ENCODE measurements at places on chromosomes 16 and 17.

- no peak for DNase-seq
Measured at GRCh38 chr17:1561420-1562175, 994 bp downstream of the PITPNA start.

GRCh38 chr17:3852561-3852960 lies 6.5 kb upstream of the NCBP3 start:
- DNase-seq, result no peak

DNA sequence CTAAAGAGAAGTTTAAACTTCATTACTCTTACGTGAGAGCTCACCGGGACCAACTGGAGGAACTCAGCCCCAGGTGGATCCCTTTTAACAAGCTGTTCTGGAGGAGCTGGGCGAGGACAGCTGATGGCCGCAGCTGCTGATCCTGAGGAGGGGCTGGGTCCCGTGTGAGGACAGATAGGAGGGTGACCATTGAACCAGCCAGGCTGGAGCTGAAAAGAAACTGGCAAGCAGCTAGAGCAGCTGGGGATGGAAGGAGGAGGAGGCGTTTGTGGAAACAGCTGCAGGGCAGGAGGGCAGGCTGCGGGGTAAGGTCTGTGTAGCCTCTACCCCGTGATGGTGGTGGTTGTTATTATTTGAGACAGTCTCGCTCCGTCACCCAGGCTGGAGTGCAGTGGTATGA lies 119.5 kb downstream of the AATF start:
- DNase-seq, result no peak

DNA sequence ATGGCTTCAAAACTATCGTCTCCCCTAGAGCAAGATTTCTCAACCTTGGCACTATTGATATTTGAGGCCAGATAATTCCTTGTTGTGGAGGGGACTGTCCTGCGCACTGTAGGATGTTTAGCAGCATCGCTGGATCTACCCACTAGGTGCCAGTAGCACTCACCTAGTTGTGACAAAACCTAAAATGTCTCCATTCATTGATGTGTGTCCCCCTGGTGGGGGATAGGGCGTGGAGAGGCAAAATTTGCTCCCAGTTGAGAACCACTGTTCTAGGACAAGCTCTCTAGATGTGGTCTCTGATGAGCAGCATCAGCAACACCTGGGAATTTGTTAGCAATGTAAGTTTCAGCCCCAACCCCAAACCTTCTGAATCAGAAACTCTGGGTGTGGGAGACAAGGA lies 259.0 kb downstream of the XYLT1 start:
- DNase-seq, result no peak

- DNase-seq, result no peak
Measured at GRCh38 chr17:3986939-3987335, 22.7 kb upstream of the ATP2A3 start.

- DNase-seq, result no peak
Measured at GRCh38 chr17:79798299-79799173, 1.7 kb upstream of the CBX8 start.

GRCh38 chr17:45091778-45092425 lies 30.8 kb downstream of the NMT1 start:
- no peak for DNase-seq

DNA sequence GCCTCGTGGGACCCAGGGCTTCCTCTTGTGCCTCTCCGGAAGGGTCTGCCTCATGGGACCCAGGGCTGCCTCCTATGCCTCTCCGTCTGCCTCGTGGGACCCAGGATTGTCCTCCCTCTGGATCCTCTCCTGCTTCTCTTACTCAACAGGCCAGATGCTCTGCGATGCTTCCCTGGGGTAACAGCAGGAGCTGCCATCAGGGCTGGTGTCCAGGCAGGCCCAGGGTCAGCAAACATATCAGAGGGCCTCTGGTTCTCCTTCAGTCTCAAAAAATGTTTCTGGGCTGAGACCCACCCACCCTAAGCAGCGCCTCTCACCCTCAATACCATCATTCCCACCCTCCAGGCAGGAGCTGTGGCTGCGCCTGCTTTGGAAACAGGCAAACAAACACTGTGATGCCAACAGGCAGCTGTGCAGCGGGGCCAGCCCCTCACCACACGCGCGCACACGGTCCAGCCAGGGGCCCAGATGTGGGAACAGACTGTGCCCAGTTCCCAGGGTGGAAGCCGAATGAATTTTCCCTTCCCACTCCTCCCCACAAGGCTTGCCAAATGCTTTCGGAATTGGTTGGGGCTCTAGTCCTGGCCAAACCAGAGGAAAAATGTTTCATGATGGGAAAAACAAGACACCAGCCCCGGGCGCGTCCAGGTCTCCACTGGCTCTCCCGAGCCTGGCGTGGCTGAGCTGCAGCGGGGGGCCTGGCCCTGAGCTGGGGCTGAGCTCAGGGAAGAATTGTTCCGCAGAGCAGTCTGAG lies 11.3 kb downstream of the TIMM22 start:
- no peak for DNase-seq

DNA sequence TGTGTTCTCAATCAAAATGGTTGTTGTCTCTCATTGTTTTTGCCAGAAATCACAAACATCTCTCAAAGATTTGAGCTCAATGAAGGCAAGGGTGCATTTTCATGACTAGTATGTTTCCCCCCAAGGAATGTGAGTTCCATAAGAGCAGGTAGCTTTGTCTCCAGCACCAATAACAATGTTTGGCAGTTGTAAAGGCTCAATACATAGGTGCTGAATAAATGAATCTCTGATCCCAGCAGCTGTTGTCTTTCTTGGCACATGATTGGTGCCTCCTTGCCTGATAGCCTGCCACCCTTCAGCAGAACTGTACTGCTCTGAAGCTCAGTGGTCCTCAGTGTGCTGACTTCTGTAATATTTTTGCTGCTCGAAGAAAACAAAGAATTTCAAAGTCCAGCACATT lies 103.1 kb upstream of the CDH11 start:
- DNase-seq, result no peak

GRCh38 chr17:10018461-10018891 lies 113.4 kb upstream of the RCVRN start:
- peak; percentile 63 for DNase-seq

GRCh38 chr17:1951920-1952319 lies 73.2 kb downstream of the RTN4RL1 start:
- DNase-seq, result no peak

DNA sequence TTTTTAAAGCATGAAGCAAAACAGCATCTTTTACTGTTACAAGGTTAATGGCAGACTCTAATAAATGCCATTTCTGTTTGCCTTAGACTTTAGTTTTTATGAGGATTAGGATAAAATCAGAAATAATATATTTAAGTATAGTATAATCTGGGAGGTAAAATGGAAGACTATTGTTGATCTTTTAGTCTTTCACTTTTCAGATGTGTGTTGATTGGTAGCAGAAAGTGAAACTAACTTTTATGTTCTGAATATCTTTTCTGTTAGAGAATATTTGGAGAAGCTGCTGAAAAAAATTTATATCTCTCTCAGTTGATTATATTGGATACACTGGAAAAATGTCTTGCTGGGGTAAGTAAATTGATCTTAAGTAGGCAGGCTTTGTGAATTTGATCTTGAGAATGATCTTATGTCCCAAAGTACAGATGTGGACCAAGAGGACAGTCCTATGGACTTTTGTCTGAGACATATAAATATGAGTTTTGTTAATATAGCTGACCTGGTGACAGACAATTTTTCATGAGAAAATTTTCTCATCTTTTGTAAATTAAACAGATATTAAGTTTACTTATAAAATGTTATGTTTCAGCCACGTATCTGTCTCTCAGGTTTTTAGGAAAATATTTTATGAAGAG lies 64.1 kb downstream of the NF1 start:
- DNase-seq, result no peak

- DNase-seq, result no peak
Measured at GRCh38 chr16:7419441-7419840, 86.8 kb downstream of the RBFOX1 start.

DNA sequence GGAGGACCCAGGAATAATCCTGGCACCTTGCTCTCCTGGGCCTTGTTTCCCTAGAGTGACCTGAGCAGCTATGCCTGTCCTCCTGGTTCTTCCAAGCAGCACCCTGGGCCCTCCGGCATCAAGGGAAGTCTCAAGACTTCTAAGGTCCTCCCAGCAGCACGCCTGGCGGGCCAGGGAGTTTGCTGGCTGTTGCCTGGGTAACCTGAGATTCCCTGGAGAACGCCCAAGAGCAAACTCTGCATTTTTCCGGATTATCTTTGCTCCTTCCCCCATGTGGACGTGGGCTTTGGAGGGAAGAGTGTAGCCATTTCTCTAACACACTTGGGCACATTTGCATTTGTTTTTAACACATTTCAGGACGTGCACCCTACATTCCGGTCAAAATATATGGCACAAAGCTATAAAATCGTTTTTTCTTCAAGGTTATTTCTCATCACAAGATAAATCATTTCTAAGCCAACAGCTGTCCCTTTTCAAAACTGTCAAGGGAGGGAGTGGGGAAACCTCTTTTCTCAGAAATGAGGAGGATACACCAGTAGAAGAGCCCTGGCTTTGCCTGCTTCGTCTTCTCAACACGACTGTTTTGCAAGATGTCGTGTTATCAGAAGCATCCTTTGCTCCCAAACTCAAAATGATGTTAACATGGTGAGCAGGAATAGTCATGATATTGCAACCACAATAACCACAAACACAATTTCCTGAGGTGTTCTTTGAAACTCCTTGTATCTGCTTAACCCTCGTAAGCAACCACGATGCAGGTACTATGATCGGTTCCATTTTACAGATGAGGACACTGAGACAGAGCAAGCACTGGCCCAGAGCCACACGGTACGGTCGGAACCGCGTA lies 116.5 kb downstream of the ADCY9 start:
- no peak for DNase-seq

DNA sequence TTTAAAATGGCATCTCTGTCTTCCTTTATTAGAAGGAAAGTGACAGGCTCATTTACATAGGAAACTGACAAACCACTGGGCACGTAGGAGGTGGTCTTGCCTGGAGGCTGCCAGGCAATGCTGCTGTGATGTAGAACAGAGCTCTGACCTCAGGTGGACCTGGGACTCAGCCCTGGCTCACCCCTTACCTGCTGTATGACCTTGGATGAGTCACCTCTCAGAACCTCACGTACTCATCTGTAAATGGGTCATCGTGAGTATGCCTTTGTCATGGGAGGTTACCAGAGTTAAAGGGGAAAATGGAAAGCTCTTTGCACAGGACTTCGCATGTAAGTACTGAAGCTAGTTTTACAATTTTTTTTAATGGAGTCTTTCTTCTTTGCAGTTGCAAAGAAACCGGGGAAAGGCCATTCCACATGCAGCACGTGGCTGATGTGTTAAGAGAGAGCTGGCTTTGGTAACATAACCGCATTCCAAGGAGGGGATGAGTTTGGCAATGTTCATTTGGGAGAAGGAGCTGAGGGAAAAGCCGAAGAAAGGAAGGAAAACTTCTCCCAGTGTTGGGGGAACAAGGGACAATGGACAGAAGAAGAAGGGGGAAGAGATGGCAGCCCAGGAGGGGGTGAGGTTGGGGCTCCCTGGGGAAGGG lies 37.4 kb upstream of the LONP2 start:
- no peak for DNase-seq

DNA sequence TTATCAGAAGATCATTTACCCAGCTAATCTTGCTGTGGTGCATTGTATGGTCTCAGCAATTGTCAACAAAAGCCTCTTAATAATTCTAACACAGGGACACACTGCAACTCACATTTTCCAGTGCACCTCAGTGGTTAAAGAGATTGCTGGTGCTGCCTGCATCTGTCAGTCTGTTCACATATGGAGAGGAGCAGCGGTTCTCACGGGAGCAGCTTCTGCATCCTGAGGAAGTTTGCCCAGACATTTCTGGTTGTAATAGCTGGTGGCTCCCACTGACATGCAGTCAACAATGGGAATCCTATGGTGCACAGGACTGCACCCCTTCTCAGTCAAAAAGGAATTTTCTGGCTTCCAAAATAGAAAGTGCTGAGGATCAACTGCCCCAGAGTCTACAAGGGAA lies 7.8 kb downstream of the GGA2 start:
- no peak for DNase-seq

DNA sequence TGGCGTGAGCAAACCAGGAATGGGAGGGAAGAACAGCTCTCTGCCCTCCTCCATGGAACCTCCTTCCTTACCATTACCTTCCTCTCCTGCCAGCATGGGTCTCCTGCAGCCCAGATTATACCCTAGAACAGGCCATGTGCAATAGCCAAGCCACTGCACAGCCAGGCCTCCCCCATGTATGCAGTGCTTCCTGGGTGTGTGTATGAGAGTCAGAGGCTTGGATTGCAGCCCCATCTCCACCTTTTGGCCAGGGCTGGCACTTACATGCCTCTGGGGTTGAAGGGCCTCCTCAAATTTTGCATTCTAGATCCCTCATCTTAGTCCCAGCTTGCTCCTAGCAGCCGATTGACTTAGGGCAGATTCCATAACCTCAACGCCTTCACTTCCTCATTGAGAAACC lies 133.7 kb downstream of the GSG1L start:
- DNase-seq, result no peak

GRCh38 chr17:31313982-31314781 lies at the start of gene EVI2B:
TSS of gene EVI2B (minus strand) at chr17:31314054. CDS start at chr17:31305609, 8,445 bp downstream.
- DNase-seq, result no peak

DNA sequence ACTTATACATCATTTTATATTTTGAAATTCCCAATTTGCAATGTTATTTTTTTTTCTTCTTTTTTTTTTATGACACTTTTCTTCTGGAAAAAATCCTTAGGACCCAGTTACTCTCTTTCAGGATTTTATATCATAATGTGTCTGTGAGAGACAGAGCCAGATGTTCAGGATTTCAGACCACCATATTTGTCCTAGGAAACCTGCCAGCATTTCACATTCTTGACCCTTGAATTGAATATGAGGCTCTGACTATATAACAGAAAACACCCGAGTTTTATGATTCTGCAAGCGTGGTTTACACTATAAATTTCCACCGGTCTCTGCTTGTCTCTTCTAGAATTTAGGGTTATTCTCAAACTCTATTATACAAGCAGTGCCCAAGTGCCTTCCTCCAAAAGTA lies 621.0 kb downstream of the WWOX start:
- no peak for DNase-seq

- no peak for DNase-seq
Measured at GRCh38 chr17:28970879-28971278, 19.6 kb upstream of the PHF12 start.

DNA sequence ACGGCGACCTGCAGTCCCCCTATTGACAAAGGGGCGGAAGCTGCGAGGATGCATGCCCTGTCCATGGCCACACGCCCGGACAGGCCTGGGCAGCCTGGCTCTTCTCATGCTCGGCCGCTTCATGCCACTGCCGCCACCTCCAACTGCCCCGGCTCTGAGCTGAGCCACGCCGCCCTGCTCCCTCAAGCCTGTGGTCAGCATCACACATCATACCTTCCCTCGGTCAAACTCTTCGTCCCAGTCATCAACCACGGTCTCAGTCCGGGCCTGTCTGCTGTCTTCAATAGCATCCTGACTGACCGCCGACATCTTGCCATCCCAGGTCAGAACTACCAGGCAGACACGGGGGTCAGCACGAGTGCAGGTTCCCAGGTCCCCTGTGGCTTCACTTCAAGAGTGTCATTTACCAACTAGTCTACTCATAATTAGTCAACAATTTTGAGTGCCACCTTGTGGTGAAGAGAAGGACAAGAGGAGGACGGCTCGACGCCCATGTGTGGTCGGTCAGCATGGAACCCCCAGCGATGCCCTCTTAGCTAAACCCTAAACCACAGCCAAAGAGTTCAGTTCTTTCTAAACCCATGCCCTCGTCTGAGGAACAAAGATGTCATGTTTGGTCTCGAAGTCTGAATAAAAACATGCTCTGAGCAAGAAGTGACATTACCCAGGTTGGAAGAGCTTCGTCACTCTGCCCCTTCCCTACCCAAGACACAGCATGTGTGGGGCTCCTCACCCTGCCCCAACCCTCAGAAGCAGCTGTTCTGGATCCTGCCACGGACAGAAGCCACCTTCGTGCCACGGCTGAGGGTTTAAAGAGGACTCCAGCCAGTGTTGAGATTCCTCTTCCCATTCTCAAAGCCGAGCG lies 16.9 kb upstream of the CYTH1 start:
- no peak for DNase-seq
